HCT116 (cell line): ENCODE measurements at places on chromosomes 11 and 22. TPM values are rescaled to one million over a fixed set of nuclear protein-coding genes. Genes with fewer than 3 reads are reported as not detected.

DNA sequence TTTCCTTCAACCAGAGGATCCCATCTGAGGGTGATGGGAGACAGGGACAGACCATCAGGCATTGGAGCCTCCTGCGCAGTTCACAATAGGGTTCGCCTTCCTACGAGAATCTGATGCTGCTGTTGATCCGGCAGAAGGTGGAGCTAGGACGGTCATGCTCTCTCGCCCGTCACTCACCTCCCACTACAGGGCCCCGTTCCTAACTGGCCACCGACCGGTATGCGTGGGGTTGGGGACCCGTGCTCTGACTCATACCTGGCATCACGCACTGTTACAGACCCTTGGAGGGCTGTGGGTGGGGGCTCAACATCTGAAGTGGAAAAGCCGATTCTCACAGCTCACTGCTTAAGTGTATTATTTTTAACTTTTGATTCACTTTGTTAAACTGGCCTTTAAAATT lies 402.3 kb downstream of the BRD1 start:
- H3K4me3 ChIP-seq, result no peak overlapping the region
- no peaks in the 10 kb centered on the region for H3K36me3 ChIP-seq
- H3K27ac ChIP-seq, result no peak overlapping the region
- H3K27me3 ChIP-seq, result peaks cover 19% of the 10 kb centered on the region; the same call in 1 of the 2 replicates
- H3K4me1 ChIP-seq, result peaks cover 11% of the 10 kb centered on the region
- DNase-seq, result no peak

- no peaks in the 10 kb centered on the region for H3K4me1 ChIP-seq
- no peak overlapping the region for H3K27ac ChIP-seq
- H3K36me3 ChIP-seq, result no peaks in the 10 kb centered on the region
- no peak overlapping the region for H3K4me3 ChIP-seq
- 0 out of 2 replicates have a peak, but pooled peaks cover 7% of the 10 kb centered on the region for H3K27me3 ChIP-seq
These were observed 114.8 kb downstream of the TRIM29 start for GRCh38 chr11:120023120-120023519.

Gene WNT11
- 1.9 TPM for total RNA-seq

- no peaks in the 10 kb centered on the region for H3K4me1 ChIP-seq
- H3K27ac ChIP-seq, result no peak overlapping the region
- no peak for DNase-seq
- peaks cover 55% of the 10 kb centered on the region for H3K27me3 ChIP-seq
These were observed 2.1 kb downstream of the PAMR1 start for GRCh38 chr11:35523331-35523768.

DNA sequence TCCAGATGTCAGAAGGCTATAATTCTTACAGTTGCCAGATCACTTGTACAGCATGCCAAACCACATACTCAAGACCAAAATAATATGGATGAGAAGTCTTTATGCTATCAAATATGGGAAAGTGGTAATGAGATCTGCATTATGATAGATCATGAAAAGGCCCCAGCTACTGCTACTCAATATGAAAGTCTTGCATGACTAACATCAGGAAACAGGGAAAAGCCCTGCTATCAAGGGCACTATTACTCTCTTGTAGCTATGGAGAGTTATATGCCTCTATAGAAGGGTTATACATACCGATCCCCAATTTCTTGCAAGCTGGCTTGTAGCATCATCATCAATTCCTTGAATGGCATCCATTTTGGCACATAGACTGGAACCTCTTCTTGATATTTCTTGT lies 30.2 kb upstream of the TMPRSS5 start:
- no peak overlapping the region for H3K4me3 ChIP-seq
- no peaks in the 10 kb centered on the region for H3K4me1 ChIP-seq
- no peak overlapping the region for H3K27ac ChIP-seq
- no peak for DNase-seq

Gene OR5A1
- total RNA-seq, result not detected

Gene CSTF3
- 39.3 TPM for total RNA-seq

- H3K27ac ChIP-seq, result no peak overlapping the region
- no peaks in the 10 kb centered on the region for H3K27me3 ChIP-seq
These were observed 16.3 kb upstream of the GPR83 start for GRCh38 chr11:94417386-94417987.

Gene TRIM49C
- not detected for total RNA-seq

Gene GAB4
- not detected for total RNA-seq

- H3K4me1 ChIP-seq, result peaks cover 11% of the 10 kb centered on the region; the same call in 1 of the 2 replicates
- H3K4me3 ChIP-seq, result peak within 1 kb of the TSS; percentile 90
- H3K36me3 ChIP-seq, result no peaks in the 10 kb centered on the region
- no peaks in the 10 kb centered on the region for H3K27me3 ChIP-seq
These were observed at the start of gene MRTFA for GRCh38 chr22:40636380-40637182. MRTFA (minus strand) TSS chr22:40636719.

DNA sequence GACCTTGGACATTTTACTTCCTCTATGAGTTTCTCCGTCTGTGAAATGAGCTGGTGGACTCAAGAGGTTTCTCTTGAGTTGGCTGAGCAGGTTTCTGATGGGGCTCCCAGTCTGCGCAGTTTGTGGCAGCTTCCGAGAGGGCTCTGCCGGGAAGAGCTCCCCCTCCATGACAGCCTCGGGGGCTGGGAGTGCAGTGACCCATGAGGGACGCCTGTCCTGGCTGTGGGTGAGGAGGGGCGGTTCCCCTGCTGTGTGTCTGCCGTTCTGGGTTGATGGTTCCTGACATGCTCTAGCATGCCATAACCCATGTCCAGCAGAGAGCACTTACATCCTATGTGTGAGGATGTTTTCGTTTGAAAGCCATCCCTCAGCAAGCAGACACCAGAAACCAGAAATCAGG lies 14.8 kb downstream of the CSF2RB start:
- no peak overlapping the region for H3K4me3 ChIP-seq
- H3K27ac ChIP-seq, result no peak overlapping the region
- no peak for DNase-seq
- H3K36me3 ChIP-seq, result no peaks in the 10 kb centered on the region
- no peaks in the 10 kb centered on the region; the same call in 1 of the 2 replicates for H3K27me3 ChIP-seq

Gene PANX2
- total RNA-seq, result 8.0 TPM

DNA sequence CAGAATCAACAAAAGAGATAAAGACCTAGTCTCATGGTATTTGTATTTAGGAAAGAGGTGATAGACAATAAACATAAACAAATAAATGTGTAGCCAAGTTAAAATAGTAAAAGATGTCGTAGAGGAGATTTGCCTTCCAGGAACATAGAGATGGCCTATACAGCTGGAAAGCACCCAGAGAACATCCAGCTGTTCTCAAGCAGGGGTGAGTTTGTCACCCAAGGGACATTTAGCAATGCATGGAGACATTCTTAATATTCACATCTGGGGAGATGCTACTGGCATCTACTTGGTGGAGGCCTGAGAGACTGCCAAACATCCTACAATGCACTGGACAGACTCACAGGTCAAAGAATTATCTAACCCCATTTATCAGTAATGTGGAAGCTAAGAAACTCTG lies 88.3 kb downstream of the C11orf87 start:
- DNase-seq, result no peak
- H3K27me3 ChIP-seq, result no peaks in the 10 kb centered on the region
- no peak overlapping the region for H3K4me3 ChIP-seq
- H3K27ac ChIP-seq, result no peak overlapping the region
- H3K36me3 ChIP-seq, result no peaks in the 10 kb centered on the region

Gene ARHGAP8
- 67.5 TPM for total RNA-seq

DNA sequence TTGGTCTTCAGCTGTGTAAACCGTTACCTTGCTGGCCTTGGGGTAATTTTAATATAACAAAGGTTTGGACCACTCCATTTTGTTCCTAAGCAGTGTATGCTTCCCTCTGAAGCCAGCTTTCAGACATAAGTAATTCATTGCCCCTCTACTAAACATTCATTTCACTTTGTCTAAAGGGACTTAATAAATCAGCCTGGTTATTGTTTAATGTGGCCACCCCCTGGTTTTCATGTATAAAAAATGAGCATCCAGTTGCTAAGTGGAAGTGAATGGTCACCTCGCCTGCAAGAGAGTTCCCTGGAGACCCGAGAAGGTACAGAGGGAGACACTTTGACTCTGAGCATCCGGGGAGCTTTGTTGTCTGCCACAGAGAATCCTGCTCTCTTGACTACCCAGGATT lies 3.9 kb downstream of the ABTB2 start:
- no peak for DNase-seq
- no peaks in the 10 kb centered on the region for H3K27me3 ChIP-seq
- no peaks in the 10 kb centered on the region; the same call in 1 of the 2 replicates for H3K4me1 ChIP-seq

GRCh38 chr22:25911243-25911972 lies 169.4 kb downstream of the MYO18B start:
- H3K27me3 ChIP-seq, result peaks cover 66% of the 10 kb centered on the region
- no peak for DNase-seq
- H3K27ac ChIP-seq, result no peak overlapping the region

DNA sequence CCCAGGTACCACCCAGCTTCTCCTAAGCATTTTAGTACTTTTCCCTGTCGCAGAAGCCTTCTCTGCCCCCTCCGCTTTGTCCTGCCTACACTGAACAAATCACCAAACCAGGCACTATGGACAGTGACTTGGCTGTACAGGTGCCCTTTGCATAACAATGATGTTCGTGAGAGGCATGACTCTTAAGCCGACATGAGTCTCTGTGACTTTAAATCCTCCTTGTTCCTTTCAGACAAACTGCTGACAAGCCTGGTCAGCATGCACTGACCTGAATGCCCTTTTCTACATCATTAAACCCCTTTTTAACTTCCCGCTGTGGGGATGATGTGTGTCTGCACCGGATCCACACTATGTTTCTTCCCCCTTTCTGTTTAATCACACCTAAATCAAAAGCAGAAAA lies 16.6 kb downstream of the CAVIN3 start:
- no peak overlapping the region for H3K27ac ChIP-seq
- H3K27me3 ChIP-seq, result peaks cover 10% of the 10 kb centered on the region
- no peaks in the 10 kb centered on the region for H3K4me1 ChIP-seq
- no peak overlapping the region for H3K4me3 ChIP-seq
